ENCODE measurements at places on chromosomes 1 and 21.

GRCh38 chr21:27110956-27111355 lies 144.1 kb upstream of the ADAMTS5 start:
- no peak for DNase-seq

GRCh38 chr1:10564063-10564462 lies 89.3 kb downstream of the PEX14 start:
- no peak for DNase-seq

DNA sequence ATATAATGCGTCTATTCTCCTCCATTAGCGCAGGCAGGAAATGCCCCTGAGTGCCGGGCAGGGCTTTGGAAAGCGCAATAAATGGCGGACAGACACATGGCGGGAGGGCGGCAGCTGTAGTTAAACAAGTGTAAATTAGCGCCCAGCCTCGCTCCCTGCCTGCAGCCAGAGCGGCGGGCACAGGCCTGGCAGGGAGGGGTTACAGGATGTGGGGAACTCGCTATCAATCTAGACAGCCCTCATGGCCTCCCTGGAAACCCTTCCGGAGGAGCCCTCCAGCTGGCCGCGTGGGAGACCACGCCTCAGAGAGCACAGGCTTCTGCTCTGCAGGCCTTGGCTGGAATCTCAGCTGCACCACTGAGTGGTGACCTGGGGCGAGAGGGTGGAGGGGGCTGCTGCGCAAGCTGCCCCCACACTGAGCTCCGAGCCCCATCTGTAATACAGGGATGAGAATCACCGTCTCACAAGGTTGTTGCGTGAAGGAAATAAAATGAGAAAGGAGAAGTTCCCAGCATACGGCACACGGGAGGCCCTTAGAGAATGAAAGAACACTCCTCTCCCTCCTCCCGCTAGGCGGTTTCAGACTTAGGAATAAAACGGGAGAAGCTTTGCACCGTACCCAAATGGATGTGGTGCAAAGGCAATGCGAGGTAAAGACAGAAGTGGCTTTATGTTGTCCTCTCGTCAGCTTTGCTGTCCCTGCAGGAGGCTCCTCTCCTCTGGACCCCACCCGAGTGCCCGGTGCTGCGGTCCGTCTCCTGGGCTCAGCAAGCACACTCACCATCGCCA lies 167.2 kb upstream of the POU3F1 start:
- no peak for DNase-seq

- DNase-seq = no peak
Measured at GRCh38 chr1:88441022-88441421, 243.1 kb upstream of the PKN2 start.

DNA sequence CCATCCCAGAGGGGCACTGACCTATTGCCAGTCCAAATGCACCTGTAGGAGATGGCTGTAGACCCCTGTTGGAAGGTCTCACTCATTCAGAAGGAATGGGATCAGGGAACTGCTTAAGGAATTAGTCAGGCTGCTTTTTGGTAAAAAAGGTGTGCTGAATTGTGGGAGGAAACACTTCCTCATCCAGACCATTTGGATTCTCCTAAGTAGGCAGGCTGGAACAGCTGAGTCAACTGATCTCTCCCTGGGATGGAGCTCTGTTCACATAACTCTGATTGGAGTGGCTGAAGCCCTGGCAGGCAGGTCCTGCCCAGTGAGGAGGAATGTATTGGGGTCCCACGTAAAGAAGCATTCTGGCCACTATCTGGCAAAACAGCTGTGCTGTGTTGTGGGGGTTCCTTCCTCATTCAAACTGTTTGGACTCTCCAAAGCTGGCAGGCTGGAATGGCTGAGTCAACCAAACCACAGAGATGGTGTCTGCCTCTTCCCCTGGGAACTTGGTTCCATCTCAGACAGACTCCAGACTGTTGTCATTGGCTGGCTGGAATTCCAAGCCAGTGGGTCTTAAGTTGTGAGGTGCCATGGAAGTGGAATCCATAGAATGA lies 70.7 kb upstream of the PDC start:
- no peak for DNase-seq

GRCh38 chr1:32273391-32274208 lies 18.3 kb upstream of the HDAC1 start:
- no peak for DNase-seq

DNA sequence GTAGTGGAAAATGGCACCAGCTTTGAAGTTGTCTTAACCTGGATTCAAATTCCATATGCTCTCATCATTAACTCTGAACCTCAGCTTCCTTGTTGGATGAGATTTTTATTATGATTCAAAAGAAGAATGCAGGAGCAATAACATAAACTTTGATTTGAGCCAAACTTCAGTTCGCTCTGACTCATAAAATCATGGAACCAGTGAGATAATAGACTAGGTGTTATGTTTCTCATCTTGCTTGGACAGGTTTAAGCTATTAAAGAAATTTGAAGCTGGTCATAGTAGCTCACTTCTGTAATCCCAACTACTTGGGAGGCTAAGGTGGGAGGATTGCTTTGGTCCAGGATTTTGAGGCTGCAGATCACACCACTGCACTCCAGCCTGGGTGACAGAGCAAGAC lies 172.8 kb downstream of the CLEC20A start:
- DNase-seq = no peak

GRCh38 chr1:224784265-224785039 lies 145.0 kb upstream of the DNAH14 start:
- DNase-seq = no peak

- DNase-seq = no peak
Measured at GRCh38 chr1:11531314-11531870, 52.4 kb downstream of the DISP3 start.

- DNase-seq = peak; percentile 96
Measured at GRCh38 chr1:27489973-27490741, at the start of gene WASF2. Gene WASF2, minus strand, starts transcription at chr1:27490167. Its CDS starts 61,277 bp downstream, at chr1:27428890.

DNA sequence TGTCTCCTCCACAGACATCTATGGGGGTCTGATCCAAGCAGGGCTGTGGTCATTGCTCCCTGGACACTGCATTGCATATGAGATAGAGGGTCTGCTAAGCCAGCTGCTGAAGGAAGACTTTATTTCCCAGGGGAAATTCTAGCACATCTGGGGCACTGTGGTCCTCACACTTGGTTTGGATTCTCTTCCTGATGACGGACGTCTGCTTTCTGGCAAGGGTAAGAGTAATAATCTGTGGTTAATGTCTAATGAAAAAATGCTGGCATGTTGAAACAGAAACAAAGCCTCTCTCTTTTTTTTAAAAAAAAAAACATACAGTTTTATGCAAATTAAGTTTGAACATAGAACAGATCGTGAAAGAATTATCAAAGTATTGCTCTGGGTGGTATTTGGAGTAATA lies 553.9 kb downstream of the DPYD start:
- DNase-seq = no peak
